ENCODE measurements at places on chromosomes 13 and 19. TPM values are rescaled to one million over a fixed set of nuclear protein-coding genes. Genes with fewer than 3 reads are reported as not detected.

- peak; percentile 93 for DNase-seq
- peak overlapping the region; percentile 25 for H3K4me3 ChIP-seq
- H3K4me1 ChIP-seq = no peaks in the 10 kb centered on the region
- peaks cover 45% of the 10 kb centered on the region for H3K27me3 ChIP-seq
- no peak overlapping the region for H3K27ac ChIP-seq
Measured at GRCh38 chr19:4583961-4584669, 24.6 kb upstream of the SEMA6B start.

- peak; percentile 91 for DNase-seq
- no peak overlapping the region for H3K27ac ChIP-seq
- H3K36me3 ChIP-seq = no peaks in the 10 kb centered on the region
- H3K4me3 ChIP-seq = peak overlapping the region; percentile 41
- H3K4me1 ChIP-seq = no peaks in the 10 kb centered on the region
Measured at GRCh38 chr13:27533155-27533643, 82.8 kb upstream of the MTIF3 start.

DNA sequence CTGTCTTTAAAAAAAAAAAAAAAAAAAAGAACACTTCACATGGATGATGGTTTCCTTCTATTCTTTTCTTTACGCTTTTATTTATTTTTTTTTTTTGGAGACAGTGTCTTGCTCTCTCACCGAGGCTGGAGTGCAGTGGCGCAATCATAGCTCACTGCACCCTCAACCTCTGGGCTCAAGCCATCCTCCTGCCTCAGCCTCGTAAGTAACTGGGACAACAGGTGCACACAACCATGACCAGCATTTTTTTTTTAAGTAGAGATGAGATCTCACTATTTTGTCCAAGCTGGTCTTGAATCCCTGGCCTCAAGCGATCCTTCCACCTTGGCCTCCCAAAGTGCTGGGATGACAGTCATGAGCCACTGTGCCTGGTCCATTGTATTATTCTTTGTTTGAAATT, 24.3 kb downstream of the ANKRD27 start:
- DNase-seq = no peak
- no peak overlapping the region for H3K4me3 ChIP-seq
- no peaks in the 10 kb centered on the region for H3K27me3 ChIP-seq
- H3K36me3 ChIP-seq = peaks cover 13% of the 10 kb centered on the region

DNA sequence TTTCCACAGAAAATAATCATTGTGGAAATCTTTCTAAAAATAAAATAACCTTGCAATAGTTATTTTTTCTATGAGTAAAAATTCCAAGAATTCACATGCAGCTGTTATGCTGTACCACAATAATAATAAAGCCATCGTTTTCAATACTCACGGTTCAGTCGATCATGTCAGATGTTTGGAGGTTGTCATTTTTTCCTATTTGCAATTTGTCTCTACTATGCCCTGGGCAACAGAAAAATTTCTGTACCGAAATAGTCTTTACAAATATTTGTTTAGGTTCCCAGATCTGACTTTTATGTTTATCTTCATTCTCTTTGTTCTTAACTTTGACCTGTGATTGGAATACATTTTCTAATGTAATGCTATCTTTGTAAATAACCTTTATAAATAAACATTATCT, 79.7 kb downstream of the ESD start:
- no peak overlapping the region for H3K4me3 ChIP-seq
- DNase-seq = peak; percentile 30
- H3K27me3 ChIP-seq = no peaks in the 10 kb centered on the region
- H3K27ac ChIP-seq = no peak overlapping the region

GRCh38 chr13:35992964-35993363, 138.2 kb downstream of the DCLK1 start:
- no peaks in the 10 kb centered on the region for H3K27me3 ChIP-seq
- H3K4me1 ChIP-seq = peaks cover 30% of the 10 kb centered on the region
- no peak overlapping the region for H3K27ac ChIP-seq
- no peaks in the 10 kb centered on the region for H3K36me3 ChIP-seq
- no peak for DNase-seq
- H3K4me3 ChIP-seq = no peak overlapping the region

DNA sequence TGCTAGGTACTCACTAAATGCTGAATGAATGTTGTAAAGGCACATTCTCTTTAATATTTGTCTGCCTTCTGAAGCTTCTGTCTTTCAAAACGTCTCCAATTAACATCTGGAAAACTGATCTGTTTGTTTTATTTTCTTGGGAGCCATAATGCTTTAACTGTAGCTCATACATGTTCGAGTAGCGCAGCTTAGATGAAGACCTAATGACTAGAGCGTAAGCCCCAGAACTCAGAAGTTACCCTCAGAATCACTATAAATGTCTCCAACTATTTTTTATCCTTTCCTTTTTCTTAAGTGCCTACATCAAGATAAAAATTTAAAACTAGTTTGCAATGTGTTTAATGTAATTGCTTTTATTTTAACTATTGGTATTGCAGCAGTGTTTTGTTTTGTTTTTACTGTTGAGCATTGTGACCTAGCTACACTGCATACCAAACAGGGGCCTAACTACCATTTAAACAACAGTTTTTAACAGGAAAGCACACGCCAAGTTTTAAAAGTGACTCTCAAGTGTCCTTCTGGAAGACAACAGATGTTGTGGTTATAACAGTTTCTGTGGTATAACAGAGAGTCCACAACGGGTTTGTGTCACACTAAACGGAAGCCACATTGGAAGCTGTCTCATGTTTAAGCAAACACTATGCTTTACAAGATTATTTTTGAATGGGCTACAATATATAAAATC, 42.0 kb downstream of the MRPL57 start:
- peaks cover 4% of the 10 kb centered on the region for H3K27me3 ChIP-seq
- no peak overlapping the region for H3K4me3 ChIP-seq
- no peak overlapping the region for H3K27ac ChIP-seq
- H3K36me3 ChIP-seq = no peaks in the 10 kb centered on the region
- peaks cover 4% of the 10 kb centered on the region for H3K4me1 ChIP-seq

- H3K4me1 ChIP-seq = no peaks in the 10 kb centered on the region
- no peak overlapping the region for H3K4me3 ChIP-seq
- H3K36me3 ChIP-seq = no peaks in the 10 kb centered on the region
Measured at GRCh38 chr13:105929505-105929904, 606.0 kb downstream of the EFNB2 start.

DNA sequence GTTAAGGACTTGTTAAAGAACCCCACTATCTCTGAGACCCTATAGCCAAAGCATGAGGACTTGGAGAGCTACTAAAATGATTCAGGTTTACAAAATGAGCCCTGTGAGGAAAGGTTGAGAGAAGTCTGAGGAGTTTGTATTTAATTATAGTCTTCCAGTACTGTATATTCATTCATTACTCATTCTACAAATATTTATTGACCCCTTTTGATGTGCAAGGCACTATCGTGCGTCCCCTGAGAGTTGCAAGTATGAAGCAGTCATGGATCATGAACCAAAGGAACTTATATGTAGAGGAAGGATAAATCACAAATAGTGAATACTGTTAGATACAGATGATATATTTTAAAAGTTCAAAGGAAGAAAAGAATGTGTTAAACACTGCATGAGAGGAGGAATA, 84.4 kb downstream of the DNAJC15 start:
- H3K4me3 ChIP-seq = no peak overlapping the region
- no peaks in the 10 kb centered on the region for H3K27me3 ChIP-seq
- H3K36me3 ChIP-seq = no peaks in the 10 kb centered on the region
- no peak for DNase-seq
- H3K4me1 ChIP-seq = peaks cover 33% of the 10 kb centered on the region

DNA sequence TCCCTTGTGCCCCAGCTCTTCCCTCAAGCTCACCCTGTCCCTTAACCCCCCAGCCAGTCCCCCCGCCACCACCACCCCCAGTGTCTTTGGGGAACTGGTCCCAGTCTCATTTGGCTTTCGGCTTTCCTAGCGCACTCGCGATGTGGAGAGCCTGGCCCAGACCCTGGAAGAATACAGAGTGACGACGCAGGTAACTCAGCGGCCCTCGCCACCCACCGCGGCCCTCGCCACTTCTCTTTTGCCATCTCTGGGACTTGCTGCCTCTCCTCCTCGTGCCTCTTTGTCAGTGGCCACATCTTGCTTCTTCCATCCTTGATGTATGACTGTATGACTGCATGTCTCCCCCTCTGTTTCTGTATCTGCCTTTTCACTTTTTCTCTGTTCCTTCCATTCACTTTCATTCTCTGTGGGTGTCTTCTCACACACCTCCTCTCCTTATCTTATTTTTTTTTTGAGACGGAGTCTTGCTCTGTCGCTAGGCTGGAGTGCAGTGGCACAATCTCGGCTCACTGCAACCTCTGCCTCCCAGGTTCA, 15.7 kb downstream of the PTH2 start:
- no peaks in the 10 kb centered on the region for H3K36me3 ChIP-seq
- H3K4me3 ChIP-seq = no peak overlapping the region
- DNase-seq = no peak
- H3K27me3 ChIP-seq = no peaks in the 10 kb centered on the region
- no peaks in the 10 kb centered on the region for H3K4me1 ChIP-seq

DNA sequence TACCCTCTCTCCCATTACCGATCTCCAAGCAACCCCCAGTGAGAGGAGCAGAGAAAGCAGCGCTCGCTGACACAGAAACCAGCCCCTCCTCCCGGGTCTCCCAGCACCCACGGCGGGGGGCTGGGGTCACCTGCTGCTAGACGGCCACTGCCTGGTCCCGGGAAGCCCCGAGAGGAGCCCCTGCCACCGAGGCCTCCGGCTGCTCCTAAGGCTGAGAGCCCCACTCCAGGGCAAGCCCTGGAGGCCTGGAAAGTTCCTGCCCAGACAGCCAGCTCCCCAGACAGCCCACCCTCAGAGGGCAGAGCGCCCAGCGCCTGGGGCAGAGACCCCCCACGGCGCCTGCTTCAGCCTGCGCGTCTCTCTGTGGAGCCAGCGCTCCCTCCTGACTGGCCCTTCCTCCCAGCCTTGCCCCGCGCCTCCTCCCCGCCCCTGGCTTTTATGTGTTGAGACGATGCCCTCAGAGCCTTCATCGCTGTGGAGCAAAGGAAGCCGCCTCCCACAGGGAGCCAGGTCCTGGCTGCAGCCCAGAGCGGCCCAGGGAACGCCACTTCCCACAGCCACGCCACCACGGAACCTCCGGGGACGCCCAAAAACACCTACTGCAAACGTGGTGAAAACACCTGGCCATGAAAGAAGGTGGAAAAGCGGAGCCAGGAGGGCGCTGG, 51.1 kb downstream of the MLLT1 start:
- peaks cover 21% of the 10 kb centered on the region for H3K4me1 ChIP-seq
- peak; percentile 80 for DNase-seq
- H3K27ac ChIP-seq = no peak overlapping the region
- no peaks in the 10 kb centered on the region for H3K27me3 ChIP-seq
- H3K4me3 ChIP-seq = no peak overlapping the region
- peaks cover 28% of the 10 kb centered on the region for H3K36me3 ChIP-seq

DNA sequence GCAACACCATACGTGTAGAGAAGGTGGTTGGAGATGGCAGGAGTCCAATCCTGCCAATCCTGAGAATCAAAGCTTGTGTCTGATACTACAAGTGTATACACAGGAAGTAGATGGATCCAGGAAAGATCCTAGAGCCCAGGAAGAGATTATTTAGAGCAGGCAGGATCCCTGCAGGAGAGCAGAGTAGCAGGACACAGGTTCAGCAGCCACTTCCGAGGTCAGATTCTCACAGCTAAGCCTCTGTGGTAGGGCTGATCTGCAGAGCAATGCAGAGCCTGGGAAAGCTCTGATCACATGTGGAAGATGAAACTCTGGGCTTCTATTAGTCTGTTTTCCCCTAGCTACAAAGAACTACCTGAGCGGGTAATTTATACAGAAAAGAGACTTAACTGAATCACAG, 28.5 kb upstream of the ZNF331 start:
- H3K27me3 ChIP-seq = no peaks in the 10 kb centered on the region
- H3K27ac ChIP-seq = no peak overlapping the region
- H3K4me1 ChIP-seq = peaks cover 25% of the 10 kb centered on the region
- DNase-seq = no peak
- no peaks in the 10 kb centered on the region for H3K36me3 ChIP-seq
- no peak overlapping the region for H3K4me3 ChIP-seq

DNA sequence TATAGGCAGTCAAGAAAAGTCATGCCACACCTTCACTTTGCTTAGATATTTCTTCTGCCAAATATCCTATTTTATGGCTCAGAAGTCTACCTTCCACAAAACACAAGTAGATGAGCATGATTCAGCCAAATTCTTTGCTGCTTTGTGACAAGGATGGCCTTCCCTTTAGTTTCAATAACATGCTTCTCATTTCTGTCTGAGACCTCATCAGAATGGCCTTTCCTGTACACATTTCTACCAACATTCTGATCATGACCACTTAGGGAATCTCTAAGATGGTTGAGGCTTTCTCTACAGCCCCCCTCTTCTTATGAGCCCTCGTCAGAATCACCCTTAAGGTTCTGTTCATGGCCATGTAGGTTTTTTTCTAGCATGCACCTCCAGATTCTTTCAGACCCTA, 96.2 kb downstream of the COL4A2 start:
- peak; percentile 51 for DNase-seq
- peaks cover 1% of the 10 kb centered on the region for H3K36me3 ChIP-seq
- H3K27ac ChIP-seq = peak overlapping the region; percentile 99
- peaks cover 77% of the 10 kb centered on the region for H3K4me1 ChIP-seq
- H3K27me3 ChIP-seq = no peaks in the 10 kb centered on the region

GRCh38 chr19:39046037-39046821, 13.9 kb upstream of the FBXO27 start:
- no peaks in the 10 kb centered on the region for H3K4me1 ChIP-seq
- H3K27ac ChIP-seq = no peak overlapping the region
- H3K4me3 ChIP-seq = no peak overlapping the region

DNA sequence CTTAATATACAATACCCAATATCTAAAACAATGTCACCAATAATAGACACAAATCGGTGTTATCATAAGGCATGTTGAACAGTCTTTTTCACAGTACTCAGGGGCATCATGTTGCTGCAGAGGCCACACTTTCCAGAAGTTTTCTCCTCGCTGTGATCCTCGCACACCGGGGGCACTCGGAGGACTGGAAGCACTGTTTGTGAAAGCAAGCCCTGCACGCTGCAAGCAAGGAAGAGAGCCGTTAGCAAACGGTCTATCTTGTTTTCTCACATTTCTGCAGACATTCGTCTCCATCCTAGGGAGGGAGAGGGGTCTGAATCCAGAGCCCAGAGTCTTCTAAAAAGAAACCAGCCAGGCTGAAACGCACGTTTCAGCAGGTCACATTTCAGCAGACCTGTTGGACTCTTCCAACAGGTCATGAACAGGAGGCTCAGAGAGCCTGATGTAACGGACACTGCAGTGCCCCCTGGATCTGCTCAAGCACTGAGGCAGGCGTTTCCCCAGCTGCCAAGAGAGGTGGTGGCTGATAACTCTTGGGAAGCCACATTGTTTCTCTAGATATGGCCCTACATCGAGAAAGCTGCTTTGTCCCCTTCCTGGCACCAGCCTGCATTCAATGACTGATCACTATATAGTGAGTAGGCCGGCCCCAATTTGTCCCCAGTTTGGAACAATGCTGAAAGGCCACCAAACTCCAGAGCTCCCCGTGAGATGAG, 43.6 kb downstream of the RUBCNL start:
- DNase-seq = no peak
- no peak overlapping the region for H3K4me3 ChIP-seq
- H3K27me3 ChIP-seq = no peaks in the 10 kb centered on the region
- H3K27ac ChIP-seq = no peak overlapping the region
- peaks cover 28% of the 10 kb centered on the region for H3K4me1 ChIP-seq

GRCh38 chr13:84126671-84127171, 244.4 kb upstream of the SLITRK1 start:
- H3K27me3 ChIP-seq = no peaks in the 10 kb centered on the region
- no peaks in the 10 kb centered on the region for H3K36me3 ChIP-seq
- no peak overlapping the region for H3K27ac ChIP-seq

The MEIOSIN gene
- not detected for total RNA-seq

The ERICH4 gene
- not detected for total RNA-seq

The THOP1 gene
- 49.5 TPM for total RNA-seq

The OVOL3 gene
- total RNA-seq = not detected

The SYT5 gene
- total RNA-seq = not detected

The LIPE gene
- 1.8 TPM for total RNA-seq

The MCEMP1 gene
- total RNA-seq = not detected

The KLF2 gene
- total RNA-seq = 16.6 TPM

The ADGRE2 gene
- 0.59 TPM for total RNA-seq
